ENCODE measurements at places on chromosomes 7 and 10.
A peak's percentile ranks its signal among the peaks of the same experiment; 100 is the strongest.

GRCh38 chr10:52443419-52444388 is 129.6 kb downstream of the DKK1 start:
- no peaks in the 10 kb centered on the region for H3K27me3 ChIP-seq
- no peaks in the 10 kb centered on the region for H3K36me3 ChIP-seq
- no peak overlapping the region for H3K4me3 ChIP-seq
- no peaks in the 10 kb centered on the region for H3K4me1 ChIP-seq

GRCh38 chr7:24751484-24751883 is 5.8 kb downstream of the GSDME start:
- no peak overlapping the region for H3K4me3 ChIP-seq
- peaks cover 8% of the 10 kb centered on the region for H3K27me3 ChIP-seq
- H3K4me1 ChIP-seq, result peaks cover 10% of the 10 kb centered on the region
- DNase-seq, result no peak
- no peak overlapping the region for H3K27ac ChIP-seq

DNA sequence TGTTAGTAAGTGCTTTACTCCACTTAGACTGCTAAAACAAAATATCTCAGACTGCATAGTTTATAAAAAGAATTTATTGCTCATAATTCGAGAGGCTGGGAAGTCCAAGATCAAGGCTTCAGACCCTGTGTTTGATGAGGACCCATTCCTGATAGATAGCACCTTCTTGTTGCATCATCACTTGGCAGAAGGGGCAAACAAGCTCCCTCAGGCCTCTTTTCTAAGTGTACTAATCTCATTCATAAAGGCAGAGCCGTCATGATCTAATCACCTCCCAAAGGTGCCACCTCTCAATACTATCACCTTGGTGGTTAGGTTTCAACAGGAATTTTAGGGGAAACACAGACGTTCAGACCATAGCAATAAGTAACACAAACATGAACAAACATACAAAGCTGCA is 55.4 kb downstream of the CRPPA start:
- no peak overlapping the region for H3K27ac ChIP-seq
- H3K36me3 ChIP-seq, result no peaks in the 10 kb centered on the region
- DNase-seq, result no peak
- H3K27me3 ChIP-seq, result no peaks in the 10 kb centered on the region
- H3K4me3 ChIP-seq, result no peak overlapping the region

DNA sequence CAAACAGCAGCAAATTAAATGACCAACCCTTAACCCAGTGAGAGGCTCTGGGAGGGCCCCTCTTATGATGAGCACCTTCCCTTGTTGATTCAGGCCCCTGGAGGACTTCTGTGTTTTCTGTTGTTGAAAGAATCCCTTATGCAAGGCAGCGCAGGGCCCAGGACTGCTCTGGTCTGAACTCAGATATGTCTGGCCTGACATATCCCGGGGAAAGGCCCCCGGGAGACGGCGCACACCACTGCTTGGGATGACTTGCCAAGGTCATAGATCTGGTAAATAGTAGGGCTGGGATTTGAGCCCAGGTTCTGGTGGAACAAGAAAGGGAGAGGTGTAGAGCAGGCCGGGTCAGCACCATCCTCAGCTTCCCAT is 124.0 kb downstream of the AOAH start:
- H3K4me3 ChIP-seq, result no peak overlapping the region
- no peaks in the 10 kb centered on the region for H3K36me3 ChIP-seq

GRCh38 chr7:35355911-35356310 is 102.0 kb upstream of the TBX20 start:
- H3K36me3 ChIP-seq, result no peaks in the 10 kb centered on the region
- peaks cover 8% of the 10 kb centered on the region for H3K27me3 ChIP-seq
- H3K4me1 ChIP-seq, result no peaks in the 10 kb centered on the region

DNA sequence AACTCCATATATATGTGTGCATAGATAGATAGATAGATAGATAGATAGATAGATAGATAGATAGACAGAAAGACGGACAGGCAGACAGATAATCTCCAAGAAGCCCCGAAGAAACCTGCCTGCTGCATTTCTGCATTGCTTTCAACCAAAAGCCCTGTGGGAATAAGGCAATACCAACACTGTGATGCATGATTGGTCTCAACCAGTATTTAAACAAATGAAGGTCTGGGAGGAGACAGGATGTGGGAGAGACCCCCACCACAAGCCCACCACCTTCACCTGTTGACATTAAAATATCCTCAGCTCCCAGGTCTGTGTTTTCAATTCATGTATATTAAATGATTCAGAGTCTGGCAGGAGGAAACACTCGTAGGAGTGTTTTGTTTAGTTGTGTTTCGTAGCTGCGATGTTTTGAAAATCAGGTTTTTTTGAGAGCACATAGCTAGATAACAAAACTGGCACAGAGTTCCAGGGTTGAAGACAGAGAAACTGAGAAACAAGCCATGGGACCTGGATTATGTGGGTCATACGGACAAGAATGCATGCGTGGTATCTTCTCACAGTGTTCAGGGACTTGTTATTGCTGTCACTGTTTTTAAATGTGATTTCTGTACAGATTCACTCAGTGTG is 200.7 kb upstream of the AHR start:
- no peaks in the 10 kb centered on the region for H3K4me1 ChIP-seq
- H3K27me3 ChIP-seq, result no peaks in the 10 kb centered on the region
- no peaks in the 10 kb centered on the region for H3K36me3 ChIP-seq
- H3K27ac ChIP-seq, result no peak overlapping the region
- no peak for DNase-seq

DNA sequence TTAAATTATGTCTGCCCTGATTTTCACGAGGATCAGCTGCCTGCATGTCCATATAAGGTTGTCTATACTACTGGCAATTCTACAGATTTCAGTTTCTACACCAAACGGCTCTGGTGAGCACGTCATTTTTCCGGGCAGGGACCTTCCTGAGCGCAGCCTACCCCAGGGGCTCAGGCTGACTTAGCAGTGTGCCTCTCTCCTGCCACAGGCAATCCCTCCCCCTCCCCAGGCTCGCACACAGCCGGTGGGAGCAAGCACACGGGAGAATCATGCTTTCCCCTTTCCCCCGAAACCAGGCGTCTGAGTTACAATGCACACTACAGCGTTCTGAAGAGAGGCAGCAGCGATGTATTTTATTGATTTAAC is 1.7 kb downstream of the KLF6 start:
- peaks cover 54% of the 10 kb centered on the region for H3K36me3 ChIP-seq
- peaks cover 59% of the 10 kb centered on the region for H3K4me1 ChIP-seq
- peak overlapping the region; percentile 97 for H3K27ac ChIP-seq
- peak; percentile 83 for DNase-seq
- H3K27me3 ChIP-seq, result no peaks in the 10 kb centered on the region

- H3K27me3 ChIP-seq, result no peaks in the 10 kb centered on the region
- no peaks in the 10 kb centered on the region for H3K4me1 ChIP-seq
- no peak overlapping the region for H3K4me3 ChIP-seq
- DNase-seq, result no peak
- H3K36me3 ChIP-seq, result no peaks in the 10 kb centered on the region
Observed at GRCh38 chr10:66719483-66719882, 206.4 kb upstream of the LRRTM3 start.

DNA sequence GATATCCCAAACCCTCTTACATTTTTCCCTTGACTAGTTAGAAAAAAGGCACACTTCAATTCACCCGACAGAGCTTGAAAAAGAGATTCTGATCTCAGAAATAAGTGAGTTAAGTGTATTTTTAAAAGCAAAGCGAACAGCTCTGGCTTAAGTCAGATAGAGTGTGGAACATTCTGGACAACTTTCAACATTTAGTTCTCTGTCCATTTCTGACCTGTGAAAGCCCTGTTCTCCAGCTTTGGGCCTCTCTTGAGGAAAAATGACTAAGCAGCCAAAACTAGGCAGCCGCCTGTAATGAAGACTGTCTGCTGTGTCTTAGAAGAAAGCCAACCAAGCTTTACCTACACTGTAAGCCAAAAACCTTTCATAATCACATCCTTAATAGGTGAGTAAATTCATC is 50.5 kb downstream of the CDK6 start:
- no peaks in the 10 kb centered on the region for H3K4me1 ChIP-seq
- H3K27ac ChIP-seq, result no peak overlapping the region
- no peaks in the 10 kb centered on the region for H3K27me3 ChIP-seq
- no peak for DNase-seq

DNA sequence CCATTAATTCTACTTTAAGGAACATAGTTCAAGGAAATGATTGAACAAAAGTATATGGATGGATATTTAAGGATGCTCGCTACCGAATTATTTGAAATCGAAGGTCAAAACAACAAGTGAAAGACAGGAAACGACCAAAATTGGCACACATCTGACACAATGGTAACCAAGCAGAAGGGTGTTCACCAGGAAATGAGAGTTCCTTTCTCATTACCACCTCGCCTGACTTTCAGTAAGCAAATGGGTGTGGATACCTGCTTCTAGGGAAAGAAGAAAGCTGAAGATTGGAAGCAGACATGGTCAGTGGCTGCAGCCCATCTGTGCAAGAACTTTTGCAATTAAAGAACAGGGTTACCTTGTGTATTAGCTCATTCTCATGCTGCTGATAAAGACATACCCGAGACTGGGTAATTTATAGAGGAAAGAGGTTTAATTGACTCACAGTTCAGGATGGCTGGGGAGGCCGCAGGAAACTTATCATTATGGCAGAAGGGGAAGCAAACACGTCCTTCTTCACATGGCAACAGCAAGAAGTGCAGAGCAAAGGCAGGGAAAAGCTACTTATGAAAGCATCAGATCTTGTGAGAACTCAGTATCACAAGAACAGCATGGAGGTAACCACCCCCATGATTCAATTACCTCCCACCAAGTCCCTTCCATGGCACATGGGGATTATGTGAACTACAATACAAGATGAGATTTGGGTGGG is 6.2 kb upstream of the TMEM273 start:
- no peak overlapping the region for H3K4me3 ChIP-seq
- H3K27me3 ChIP-seq, result peaks cover 11% of the 10 kb centered on the region
- DNase-seq, result no peak
- no peak overlapping the region for H3K27ac ChIP-seq
- H3K36me3 ChIP-seq, result no peaks in the 10 kb centered on the region

GRCh38 chr7:124497176-124497575 is 268.4 kb downstream of the GPR37 start:
- no peaks in the 10 kb centered on the region for H3K27me3 ChIP-seq
- no peaks in the 10 kb centered on the region for H3K36me3 ChIP-seq
- no peak for DNase-seq
- H3K4me3 ChIP-seq, result no peak overlapping the region
- H3K27ac ChIP-seq, result no peak overlapping the region
